ENCODE measurements at places on chromosomes 5 and 9.

- DNase-seq = no peak
Observed at GRCh38 chr5:2335125-2335732, 416.2 kb downstream of the IRX2 start.

DNA sequence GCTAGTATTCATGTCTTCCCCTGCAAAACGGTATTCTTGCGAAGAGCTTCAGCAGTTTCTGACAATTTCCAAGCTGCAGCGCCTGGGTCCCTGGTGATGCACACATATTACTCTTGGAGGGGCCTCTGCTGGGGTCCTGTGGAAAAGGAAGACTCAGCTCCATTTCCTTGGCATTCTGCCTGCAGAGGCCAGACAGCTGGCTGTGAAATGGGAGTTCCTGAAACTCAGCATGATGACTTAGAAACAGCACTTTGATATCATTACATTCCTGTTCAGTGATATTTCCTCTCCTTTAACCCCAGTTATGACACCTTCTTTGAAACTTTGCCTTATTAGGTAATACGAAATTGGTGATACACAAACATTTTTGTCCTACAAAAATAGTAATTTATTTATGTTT lies 98.5 kb downstream of the APBA1 start:
- DNase-seq = no peak

DNA sequence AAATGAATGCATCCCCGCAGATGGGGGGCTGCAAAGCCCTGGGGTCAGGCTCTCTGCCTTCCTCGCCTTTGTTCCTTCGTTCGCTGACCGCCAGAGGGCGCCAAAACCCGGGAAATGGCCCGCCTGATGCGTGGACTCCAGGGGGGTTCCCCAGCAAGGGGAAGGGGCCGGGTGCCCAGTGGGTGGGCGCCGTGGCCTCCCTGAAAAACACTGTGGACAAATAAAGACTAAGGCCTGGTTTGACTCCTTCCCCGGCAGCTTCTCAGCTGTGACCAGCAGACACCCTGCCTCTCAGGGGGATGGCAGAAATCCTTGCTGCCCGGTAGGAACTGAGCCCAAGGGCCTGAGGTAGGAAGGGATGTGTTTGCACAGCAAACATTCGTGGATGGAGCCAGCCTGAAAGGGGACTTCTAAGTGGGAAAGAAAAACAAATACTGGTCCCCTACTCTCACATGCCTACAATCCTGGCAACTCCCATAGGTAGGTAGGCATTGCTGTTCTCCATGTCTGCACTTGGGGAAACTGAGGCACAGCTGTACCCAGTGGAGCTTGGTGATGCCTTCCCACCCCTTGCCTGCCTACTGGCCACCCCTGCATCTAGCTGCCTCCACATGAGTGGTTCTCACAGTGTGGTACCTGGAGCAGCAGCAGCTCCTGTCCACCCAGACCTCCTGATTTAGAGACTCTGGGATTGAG lies 57.7 kb downstream of the DUSP1 start:
- peak; percentile 71 for DNase-seq

DNA sequence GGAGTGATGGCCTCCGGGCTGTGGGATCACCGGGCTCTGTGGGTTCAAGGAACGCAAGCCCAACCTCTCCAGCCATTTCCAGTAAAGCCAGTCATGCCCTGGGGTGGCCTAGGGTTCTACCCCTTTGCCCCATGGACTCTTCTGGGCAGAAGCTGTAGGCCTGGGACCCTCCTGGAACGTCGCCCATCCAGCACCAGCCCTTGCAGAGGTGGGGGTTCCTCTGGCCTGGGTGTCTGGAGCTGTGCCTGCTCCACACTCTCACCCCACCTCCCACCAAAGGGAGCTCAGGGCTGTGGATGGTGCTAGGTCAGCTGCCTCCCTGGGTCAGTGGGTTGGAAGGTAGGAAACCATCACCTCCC lies 1.4 kb upstream of the SLC12A7 start:
- DNase-seq = no peak

GRCh38 chr9:132238992-132239391 lies 77.1 kb downstream of the NTNG2 start:
- DNase-seq = no peak

GRCh38 chr5:83494087-83494620 lies 22.6 kb downstream of the VCAN start:
- no peak for DNase-seq

DNA sequence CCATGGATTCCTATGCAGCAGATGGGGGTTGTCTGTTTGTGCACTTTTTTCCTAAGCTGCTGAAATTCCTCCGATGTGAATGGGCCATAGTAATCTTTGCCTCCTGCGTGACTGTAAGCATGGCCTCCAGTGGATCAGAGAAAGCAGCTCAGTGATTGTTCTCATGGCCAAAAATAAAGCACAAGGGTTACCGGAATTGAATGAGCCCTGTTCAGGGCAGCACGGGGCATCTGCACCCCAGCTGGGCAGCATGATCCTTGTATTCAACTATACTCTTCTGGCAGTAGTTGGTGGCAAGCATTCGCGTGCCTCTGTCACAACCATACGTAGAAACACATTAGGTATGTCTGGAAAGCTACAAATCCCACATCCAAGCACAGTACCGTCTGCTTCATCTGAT lies 193.9 kb downstream of the RORB start:
- no peak for DNase-seq

- no peak for DNase-seq
Observed at GRCh38 chr5:71597001-71597400, 9.9 kb downstream of the MCCC2 start.

GRCh38 chr5:13553896-13554295 lies 390.6 kb downstream of the DNAH5 start:
- no peak for DNase-seq

DNA sequence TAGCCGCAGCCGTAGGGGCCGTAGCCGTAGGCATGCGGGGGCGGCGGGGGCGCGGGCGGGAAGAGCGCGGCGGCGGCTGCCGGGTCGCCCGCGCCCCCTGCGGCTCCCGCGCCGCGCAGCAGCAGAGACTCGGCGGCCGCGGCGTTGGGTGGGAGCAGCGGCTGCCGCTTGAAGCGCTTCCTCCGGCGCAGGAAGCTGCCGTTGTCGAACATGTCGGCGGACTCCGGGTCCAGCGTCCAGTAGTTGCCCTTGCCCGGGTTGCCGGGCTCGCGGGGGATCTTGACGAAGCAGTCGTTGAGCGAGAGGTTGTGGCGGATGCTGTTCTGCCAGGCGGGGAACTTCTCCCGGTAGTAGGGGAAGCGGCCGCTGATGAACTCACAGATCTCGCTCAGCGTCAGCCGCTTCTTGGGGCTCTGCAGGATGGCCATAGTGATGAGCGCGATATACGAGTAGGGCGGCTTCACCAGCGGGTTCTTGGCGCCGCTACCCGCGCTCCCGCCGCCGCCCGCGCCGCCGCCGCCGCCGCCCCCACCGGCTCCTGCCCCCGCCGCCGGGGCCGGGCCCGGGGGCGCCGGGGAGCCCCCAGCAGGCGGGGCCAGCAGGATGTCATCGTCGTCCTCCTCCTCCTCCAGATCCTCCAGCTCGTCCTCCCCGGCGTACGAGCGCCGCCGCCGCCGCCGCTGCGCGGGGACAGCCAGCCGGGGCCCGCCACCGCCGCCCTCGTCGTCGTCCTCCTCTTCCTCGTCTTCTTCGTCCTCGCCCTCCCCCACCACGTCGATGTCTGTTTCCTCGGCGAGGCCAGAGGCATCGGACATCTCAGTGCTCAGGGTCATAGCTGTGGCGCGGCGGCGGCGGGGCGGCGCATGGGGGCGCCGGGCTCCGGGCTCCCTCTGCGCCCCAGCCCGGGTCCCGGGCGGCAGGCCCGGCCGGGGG lies 781 bp downstream of the FOXD1 start:
- peak; percentile 29 for DNase-seq

DNA sequence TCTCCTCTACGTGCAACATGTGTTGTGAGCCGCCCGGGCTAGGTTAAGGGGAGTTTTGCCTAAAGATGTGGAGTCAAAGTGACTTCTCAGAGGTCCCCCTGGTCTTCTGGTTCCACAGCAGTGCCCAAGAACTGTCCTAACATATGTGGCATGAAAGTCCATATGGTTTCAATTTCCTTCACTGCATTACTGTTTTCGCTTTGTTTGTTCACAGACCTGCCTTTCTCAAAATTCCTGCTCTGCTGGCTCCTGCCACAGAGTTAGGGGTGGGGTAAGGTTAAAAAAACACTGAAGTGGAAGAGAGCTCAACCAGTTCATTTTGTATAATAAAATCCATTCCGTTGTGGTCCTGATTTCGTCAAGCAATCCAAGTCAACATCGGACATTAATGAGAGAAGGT lies 289.4 kb downstream of the DMAC1 start:
- no peak for DNase-seq

GRCh38 chr5:10476878-10477277 lies 35.2 kb downstream of the ROPN1L start:
- DNase-seq = no peak

DNA sequence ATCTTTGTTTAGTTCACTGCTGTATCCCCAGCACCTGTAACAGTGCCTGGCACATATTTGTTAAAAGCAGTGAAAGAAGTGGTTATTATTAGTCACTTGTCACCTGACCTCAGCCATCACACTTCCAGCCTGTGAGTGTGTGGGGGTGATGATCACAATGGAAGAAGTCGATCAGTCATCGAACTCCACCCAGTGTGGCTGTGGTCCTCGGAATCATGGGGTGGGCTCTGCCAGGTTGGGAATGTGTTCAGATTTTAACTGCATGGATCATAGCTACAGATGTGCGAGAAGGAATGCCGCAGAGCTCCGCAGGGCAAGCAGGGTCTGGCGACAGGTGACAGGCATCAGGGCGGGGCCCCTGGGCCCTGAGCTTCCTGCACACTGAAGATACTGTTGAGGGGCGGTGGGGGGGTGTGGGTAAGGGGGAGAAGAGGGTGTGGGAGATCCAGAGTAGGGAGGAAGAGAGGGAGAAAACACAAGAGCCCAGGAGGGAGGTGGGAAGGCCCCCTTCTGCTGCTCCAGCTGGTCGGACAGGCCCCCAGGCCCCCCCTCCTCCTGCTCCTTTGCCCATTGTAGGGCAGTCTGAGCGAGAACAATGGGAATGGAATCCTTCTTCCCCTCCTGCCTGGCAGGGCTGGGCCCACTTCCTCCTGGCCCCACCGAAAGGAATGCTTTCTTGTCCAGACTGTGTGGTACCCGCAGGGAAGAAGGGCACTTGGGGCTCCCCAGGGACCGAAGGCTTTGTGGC lies 89.6 kb downstream of the SPRY4 start:
- no peak for DNase-seq

DNA sequence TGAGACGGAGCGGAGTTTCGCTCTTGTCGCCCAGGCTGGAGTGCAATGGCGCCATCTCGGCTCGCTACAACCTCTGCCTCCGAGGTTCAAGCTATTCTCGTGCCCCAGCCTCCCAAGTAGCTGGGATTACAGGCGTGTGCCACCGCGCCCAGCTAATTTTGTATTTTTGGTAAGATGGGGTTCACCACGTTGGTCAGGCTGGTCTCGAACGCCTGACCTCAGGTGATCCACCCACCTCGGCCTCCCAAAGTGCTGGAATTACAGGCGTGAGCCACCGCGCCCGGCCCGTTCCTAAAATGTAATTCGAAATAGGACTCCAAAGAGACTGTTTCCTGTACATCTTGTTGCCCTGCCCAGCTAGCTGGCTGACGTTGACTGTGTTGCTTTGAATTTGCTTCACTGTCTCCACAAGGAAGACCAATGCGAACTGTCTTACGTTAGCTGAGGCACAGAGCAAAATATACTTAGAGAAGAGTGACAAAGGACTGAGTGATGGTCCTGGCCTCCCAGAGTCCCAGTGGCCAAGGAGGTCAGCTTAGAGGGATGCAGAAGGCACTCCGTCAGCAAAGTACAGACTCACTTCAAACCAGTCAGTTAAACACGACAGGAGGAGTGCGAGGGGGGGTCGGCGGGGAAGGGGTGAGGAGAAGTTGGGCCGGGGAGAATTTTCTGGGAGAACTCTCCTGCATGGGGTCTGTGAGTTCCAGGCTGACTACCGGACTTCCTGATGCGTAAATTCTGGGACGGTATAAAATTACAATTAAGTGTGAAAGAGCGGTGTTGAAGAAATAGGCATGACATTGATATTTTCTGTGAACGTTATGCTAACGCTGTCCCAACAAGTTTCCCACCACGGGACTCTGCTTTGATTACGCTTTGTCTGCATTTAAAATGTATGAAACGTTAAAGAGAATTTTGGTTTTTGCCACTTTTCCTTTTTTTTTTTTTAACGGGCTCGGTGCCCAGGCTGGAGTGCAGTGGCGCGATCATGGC lies 6.8 kb upstream of the TRIM41 start:
- peak; percentile 83 for DNase-seq

DNA sequence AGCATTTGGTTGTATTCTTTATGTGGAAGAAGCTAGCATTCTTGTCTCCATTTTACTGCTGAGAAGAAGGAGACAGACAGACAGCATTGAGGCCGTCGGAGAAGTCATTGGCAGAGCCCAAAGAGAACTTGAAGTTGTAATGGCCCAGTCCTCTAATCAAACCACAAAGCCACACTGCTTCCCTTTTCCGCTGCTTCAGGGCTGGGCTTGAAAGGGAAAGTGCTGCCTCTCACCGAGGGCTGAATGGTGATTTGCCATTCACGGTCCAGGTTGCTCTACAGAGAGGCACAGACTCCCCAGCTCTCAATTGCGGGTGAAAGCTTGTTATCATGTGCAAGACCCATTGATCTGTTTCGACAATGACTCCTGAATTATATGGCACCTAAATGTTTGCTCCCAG lies 25.6 kb upstream of the POU4F3 start:
- no peak for DNase-seq

DNA sequence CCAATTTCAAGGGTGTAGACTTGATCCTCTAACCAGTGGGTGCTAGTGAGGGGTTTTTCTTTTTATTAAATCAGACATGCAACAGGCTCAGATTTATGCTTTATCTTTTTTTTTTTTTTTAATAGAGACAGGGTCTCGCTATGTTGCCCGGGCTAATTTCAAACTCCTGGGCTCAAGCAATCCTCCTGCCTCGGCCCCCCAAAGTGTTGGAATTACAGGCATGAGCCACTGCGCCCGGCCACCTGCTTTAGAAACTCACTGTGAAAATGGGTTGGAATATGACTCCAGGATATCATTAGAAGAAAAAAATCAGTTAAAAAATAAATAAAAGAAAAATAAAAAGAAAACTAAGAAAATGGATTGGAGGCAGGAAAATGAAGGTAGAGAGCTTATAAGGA lies 50.7 kb downstream of the STOM start:
- no peak for DNase-seq

- DNase-seq = no peak
Observed at GRCh38 chr5:10320793-10321192, 13.1 kb upstream of the CMBL start.

GRCh38 chr5:170860818-170861666 lies 776 bp upstream of the RANBP17 start:
- no peak for DNase-seq

DNA sequence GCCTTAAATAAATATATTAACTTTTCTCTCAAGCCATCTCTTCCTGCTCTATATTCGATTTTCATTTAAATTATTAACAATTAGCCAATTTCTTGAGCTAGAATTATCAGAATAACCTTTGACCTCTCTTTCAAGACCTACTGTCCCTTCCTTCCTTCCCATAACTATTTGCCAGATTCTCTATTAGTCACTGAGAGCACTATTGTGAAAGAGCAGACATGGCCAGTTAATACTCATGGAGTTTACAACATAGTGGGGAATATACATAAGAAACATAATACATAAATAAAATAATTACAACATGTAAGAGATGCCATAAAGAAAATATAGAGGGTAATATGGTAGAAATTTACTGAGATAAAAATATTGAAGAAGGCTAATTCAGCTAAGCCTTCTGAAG lies 72.1 kb upstream of the CHD1 start:
- DNase-seq = no peak

GRCh38 chr9:115766370-115766955 lies 387.1 kb upstream of the PAPPA start:
- DNase-seq = no peak

- DNase-seq = no peak
Observed at GRCh38 chr5:116487045-116487444, 87.6 kb downstream of the SEMA6A start.

- DNase-seq = no peak
Observed at GRCh38 chr9:72407114-72407513, 42.1 kb upstream of the ZFAND5 start.

Measured in T-helper 2 cell (primary cell).